NCI-H146 (cell line): ENCODE measurements at places on chromosomes 2 and 18.
A peak's percentile ranks its signal among the peaks of the same experiment; 100 is the strongest.

DNA sequence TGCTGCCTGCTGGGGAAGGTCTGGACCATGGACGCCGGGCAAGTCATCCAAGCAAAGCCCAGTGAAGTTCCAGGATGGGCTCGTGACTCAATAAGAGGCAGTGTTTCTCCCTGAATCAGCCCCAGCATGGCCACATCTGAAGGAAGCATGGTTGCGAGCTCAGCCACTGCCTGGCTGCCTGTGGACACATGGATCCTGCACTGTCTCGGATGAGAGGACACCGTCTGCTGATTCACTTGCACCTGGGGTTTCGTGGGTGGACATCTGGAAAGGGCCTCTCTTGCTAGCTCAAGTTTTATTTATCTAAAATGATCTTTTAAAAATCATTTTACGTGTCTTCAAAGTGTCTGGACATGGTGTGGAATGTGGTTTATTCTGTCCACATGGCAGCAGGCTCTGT, 224.8 kb upstream of the FN1 start:
- no peak for DNase-seq

DNA sequence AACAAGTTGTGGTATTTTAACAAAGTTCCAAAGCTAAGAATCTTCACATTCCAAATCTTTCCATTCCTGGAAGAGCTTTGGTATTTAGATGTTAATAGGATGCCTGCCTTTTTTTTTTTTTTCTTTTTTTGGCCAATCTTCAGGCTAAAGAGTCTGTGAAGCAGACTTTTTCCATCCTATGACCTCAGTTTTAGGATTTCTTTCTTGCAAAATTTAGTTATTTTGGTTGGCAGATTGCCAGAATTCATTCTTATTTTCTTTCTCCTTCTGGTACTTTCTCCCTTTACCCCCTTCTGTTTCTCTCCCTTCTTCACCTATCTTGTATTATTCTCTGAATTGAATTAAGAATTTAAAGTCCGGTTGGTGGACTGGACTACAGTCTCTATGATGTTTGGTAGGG, 217.8 kb upstream of the REV1 start:
- no peak for DNase-seq

- no peak for DNase-seq
These were observed 50.6 kb downstream of the MEX3C start for GRCh38 chr18:51146909-51147308.

DNA sequence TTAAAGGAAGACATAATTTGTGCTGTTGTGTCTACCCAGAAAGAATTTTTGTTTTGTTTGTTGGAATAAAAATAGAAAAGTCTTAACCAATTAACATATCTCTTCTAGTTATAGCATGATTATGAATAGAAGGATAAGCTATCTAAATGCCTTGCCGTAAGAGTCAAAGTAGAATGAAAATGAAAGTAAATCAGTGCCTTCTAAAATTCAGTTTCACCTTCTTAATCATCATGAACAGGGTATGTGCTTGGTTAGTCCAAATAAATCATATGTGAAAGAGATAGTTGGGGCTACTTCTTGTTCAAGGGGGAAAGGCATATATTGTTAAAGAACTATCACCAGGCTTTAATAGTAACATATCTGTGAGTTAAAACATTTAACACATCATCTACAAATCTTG, 91.5 kb downstream of the GULP1 start:
- DNase-seq, result no peak

DNA sequence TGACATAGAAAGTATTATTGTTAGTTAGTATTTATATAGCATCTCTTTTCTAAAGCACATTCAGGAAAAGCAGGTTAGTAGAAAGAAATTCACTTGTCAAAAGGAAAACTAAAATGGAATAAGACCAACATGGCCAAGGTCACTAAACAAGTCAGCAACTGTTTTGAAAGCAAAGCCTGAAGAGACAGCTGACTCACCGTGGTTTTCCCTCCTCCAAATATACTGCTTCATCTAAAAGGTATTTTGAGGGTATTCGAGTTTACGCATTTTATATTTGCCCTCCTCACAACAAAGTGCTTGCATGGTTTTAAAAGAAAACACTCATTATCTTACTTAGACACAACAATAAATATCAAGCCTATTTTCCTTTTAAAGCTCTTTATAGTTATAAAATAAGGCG, 24.0 kb downstream of the ZNF385B start:
- DNase-seq, result no peak

- DNase-seq, result no peak
These were observed 251.5 kb upstream of the SALL3 start for GRCh38 chr18:78727877-78728783.

DNA sequence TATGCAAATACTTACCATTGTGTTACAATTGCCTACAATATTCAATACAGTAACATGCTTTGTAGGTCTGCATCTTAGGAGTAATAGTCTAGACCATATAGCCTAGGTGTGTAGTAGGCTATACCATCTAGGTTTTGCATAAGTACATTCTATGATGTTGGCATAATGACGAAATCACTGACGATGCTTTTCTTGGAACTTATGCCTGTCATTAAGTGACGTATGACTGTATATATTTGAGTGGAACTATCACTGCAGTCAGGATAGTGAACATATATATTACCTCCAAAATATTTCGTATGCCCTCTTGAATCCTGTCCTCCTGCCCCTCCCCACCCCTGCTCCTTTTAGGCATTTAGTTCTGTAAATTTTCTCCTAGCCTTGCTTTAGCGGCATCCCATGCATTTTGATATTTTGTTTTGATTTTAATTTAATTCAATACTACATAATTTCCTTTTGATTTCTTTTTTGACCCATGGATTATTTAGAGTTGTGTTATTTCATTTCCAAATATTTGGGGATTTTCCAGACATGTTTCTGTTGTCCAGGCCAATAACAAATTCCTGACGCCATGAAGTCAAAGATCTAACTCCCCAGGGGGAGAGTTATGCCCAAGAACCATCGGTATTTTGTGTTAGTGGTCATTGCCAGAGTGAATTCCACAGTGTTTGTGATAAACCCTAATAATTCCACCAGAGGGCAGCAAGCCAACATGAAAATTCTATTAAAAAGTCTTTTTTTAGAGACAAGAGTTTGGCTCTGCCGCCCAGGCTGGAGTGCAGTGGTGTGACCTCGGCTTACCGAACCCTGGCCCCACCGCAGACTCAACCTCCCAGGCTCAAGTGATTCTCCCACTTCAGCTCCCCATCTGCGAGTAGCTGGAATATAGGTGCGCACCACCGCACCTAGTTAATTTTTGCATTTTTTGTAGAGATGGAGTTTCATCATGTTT, 24.2 kb upstream of the CASP8 start:
- DNase-seq, result peak; percentile 29

DNA sequence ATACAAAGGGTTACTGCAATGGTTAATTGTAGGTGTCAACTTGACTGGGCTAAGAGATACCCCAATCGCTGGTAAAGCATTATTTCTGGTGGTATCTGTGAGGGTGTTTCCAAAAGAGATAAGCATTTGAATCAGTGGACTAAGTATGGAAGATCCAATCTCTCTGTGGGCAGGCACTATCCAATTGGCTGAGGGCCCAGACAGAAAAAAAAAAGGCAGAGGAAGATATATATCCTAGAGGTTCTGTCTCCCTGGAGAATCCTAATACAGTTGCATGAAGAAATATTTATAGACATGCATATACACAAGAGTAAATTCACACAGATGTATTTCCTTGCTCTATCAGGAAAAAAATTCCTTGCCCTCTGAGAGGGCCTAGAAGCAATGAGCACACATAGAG, 43.9 kb downstream of the TBC1D8 start:
- no peak for DNase-seq

DNA sequence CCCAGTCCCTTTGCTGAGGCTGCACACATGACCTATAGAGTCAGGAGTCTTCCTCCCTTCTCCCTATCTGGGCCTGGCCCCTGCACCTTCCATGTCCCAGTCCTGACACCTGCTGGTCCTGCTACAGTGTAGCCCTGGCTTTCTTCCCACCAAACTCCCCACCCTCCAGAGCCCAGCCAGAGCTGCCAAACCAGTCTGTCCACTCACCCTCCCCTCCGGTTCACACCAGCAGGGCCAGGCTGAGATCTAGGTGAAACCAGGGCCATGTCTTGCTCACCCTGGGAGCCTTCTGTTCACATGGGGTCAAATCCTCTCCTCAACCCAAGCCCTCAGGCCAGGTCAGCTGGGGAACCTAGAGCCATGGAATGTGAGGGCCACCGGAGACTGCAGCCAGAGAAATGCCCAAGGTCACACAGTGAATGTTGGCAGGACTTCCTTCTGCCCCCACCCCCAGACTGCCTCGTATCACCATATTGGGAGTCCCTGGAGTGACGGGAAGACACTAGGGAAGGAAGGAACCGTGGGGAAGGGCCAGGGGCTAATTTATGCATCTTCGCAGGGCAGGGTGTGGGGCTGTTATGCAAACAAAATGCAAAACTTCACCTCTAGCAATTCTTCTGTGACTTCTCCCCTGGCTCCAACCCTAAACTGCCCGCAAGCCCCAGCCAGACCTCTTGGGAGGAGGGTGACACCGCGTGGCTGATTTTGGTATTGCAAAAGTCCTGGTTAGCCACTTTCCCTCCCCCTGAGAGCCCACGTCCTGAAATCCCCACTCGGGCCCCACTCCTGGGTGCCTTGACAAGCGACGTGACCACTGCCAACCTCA, 14.6 kb downstream of the TNS1 start:
- peak; percentile 24 for DNase-seq

GRCh38 chr2:207226243-207226642, 60.5 kb upstream of the KLF7 start:
- no peak for DNase-seq

DNA sequence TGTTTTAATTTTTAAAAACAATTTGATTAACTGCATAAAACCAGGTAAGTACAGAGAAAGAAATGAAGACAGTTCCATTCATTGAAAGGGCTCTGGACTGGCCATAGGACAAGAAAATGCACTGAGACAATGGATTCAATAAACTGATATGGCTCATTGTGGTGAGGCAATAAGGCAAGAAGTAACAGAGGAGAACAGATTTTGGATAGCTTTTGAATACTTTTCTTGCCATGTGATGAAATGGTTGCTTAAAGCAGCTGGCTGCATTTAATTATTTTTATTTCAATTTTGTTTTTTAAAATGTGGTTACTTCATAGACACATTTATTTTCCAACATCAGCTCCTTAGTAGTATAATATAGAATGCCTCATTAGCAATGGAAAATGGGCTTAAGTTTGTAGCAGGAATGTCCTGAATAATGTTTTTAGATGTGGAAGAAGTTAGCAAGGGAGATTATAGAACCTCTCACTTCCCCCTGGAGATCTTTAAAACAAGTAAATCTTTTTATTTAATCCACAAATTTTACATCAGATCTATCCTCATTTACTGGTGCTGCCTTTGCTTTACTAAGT, 646.9 kb upstream of the ZEB2 start:
- no peak for DNase-seq

DNA sequence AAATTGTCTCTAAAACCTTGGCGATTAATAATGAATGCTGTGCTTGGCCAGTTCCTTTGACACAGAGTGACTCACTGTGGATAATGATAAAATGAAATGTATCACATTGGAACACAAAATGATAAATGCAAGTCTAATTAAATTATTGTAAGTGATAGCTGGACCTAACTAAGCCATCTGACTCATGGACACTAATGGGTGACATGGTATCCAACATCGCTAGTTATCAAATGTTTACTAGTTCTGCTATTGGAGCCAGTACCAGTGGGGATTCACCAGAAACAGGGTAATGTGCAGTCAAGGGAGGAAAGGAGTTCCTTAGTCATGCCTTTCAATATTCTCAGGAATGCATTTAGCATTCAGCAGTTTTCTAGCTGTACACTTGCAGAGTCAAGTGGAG, 736.3 kb upstream of the ACVR2A start:
- DNase-seq, result no peak

DNA sequence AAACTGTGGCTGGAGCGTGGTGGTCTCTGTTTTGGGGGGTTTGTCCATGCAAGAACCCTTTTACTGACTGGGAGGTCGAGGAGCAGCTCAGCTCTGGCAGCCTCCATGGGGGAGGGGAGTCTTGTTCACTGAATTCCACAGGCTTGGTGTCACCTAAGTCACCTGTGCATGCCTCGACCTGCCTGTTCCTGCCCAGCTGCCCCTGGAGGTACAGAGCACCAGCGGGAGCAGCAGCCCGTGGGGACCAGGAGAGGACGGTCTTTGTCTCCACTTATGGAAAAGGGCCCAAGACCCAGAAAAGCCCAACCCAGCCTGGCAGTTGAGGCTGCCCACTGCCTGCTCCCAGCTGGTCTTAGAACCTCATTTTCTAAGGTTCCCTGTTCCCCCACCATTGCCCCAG, 168.7 kb upstream of the AGAP1 start:
- no peak for DNase-seq

DNA sequence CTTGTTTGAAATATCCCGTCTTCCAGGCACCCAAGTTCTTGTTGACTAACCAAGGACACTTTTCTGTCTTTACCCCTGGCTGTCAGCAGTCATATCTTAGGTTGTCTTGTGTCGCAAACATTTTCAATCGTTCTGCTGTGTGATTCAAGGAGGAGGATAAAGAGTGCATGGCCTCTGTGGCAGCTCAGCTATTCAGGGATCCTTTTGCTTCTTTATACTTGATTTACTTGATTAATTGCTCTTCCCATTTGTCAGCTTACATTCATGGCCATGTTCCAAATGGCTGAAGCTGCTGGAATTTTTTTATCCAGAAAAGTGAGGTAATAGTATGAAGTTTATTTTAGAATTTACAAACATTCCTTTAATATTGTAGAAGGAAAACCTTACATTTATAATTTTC, 97.3 kb upstream of the FZD5 start:
- DNase-seq, result no peak

DNA sequence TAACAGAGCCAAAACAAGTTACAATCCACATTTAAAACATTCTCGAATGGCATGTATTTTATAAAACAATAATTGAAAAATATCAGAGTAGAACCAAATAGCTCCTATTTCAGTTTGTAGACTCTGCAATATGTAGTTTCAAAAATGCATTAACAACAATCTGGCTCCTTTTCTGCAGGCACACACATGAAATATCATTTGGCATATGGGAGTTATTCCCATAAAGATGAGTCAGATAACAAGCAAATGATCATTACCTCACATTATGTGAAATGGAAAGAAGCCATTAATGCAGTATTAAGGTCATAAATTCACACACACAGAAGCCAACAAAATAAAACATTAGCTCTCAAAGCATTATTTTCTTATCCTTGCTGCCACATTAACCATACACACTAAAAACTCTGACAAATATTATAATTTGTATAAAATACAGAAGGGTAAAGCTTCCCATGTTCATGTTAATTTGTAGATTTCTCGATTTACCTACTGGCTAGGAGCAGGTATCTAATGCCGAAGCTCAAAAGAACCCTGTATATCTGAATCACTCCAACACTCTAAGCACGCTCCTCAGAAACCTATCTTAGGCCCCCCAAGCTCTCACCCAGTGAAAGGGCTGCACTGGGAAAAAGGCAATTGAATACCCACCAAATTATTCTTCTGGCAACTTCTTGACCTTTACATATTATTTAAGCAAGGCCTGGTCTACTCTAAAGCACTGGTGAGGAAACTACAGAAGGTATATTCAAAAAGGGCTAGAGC, 13.8 kb downstream of the NBAS start:
- no peak for DNase-seq

GRCh38 chr2:72996117-72996502, 75.4 kb downstream of the SFXN5 start:
- DNase-seq, result no peak

GRCh38 chr18:3594760-3595368, 144.9 kb downstream of the TGIF1 start:
- DNase-seq, result peak; percentile 32

GRCh38 chr18:79404567-79404910, 8.8 kb downstream of the NFATC1 start:
- DNase-seq, result peak; percentile 66
